HS-27A (cell line): ENCODE measurements at places on chromosomes 12 and 14.

DNA sequence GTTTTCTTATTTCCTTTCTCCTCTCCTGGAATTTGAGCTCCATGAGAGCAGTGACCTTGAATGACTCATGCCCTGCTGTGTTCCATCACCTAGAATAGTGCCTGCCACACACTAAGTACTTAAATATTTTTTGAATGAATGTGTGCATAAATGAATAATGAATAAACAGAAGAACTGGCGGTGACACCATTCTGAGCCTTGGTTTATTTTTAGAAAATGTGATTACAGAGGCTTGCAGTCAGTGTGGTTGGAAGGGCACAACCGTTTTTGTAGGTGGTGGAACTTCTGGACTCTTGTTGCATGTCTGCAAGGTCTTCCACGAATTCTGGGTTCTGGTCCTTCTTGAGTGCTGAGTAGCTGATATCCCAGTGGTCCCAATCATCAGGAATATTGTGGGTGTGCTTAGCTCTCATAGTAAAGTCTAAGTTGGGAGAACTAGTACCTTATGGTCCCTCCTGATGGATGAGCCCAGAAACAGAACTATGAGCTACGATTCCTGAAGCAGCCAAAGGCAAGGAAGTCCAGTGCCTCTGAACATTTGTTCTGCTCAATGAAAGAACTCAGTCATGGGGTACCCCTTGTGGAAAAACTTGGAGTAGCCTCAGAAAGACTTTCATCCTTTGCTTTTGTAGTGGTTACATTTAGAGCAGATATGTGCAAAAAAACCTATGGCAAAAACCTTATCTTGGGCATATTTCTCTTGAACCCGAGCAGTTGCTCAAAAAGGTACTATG is 28.8 kb upstream of the BHLHE41 start:
- peak; percentile 97 for DNase-seq

GRCh38 chr14:92456215-92457015 is 57.2 kb upstream of the RIN3 start:
- no peak for DNase-seq

DNA sequence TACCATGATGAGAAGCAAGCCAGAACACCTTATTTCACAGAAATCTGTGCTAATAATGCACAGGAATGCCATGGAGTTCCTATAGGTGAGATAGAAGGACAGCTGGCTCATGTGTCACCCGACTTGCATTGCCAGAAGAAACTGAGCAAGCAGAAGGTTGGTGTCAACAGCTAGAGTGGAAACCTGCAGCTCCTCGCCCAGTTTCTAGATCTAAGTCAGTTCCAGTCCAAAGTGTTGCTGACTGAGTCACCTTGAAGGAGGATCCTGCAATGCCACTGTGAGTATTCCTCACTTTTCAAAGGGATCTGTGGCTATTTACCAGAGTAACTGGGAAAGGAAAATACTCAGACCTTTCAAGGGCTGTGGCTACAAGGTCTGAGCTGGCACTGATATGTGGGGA is 17.1 kb downstream of the CDKL1 start:
- no peak for DNase-seq

DNA sequence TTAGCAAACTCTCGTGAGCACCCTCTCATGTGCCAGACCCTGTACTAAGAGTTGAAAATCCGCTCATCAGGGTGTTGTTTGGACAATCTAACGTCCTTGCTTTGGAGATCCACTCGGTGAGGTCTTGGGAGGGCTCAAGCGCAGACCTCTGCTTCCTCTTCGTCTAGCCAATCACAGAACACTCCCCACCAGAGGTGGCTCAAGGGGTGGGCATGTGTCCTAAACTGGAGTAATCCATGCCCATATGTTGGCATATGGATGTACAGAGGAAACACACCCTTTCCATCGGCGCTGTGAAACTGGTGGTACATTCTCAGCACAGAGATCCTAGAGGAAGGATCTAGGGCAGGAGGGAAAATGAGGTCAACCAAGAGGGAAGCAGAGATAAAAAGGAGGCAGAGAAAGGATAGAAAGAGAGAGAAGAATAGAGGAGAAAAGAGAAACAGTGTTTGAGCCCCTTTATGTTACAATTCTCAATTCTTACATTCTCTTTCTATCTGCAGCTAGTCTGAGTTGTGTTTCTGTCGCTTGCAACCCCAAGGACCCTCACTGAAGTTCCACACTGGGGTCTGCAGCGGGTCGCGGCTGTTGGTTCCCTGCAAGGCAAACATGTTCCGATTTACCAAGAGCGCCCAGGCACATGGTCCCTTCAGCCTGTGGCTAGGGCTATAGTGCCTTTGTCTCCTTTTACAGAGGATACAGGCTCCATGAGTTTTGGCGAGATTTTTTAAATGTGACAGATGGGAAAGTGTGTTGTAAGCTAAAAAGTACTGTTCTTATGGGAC is 40.5 kb downstream of the DLK1 start:
- DNase-seq = no peak

GRCh38 chr14:53942970-53943750 is 13.5 kb downstream of the BMP4 start:
- DNase-seq = no peak

- DNase-seq = no peak
Measured at GRCh38 chr12:67151886-67152285, 117.3 kb upstream of the CAND1 start.

- no peak for DNase-seq
Measured at GRCh38 chr12:84661786-84662185, 250.8 kb downstream of the SLC6A15 start.

- no peak for DNase-seq
Measured at GRCh38 chr12:94157981-94158411, 9.6 kb downstream of the PLXNC1 start.

- DNase-seq = peak; percentile 51
Measured at GRCh38 chr14:33693237-33693636, 257.6 kb downstream of the EGLN3 start.

DNA sequence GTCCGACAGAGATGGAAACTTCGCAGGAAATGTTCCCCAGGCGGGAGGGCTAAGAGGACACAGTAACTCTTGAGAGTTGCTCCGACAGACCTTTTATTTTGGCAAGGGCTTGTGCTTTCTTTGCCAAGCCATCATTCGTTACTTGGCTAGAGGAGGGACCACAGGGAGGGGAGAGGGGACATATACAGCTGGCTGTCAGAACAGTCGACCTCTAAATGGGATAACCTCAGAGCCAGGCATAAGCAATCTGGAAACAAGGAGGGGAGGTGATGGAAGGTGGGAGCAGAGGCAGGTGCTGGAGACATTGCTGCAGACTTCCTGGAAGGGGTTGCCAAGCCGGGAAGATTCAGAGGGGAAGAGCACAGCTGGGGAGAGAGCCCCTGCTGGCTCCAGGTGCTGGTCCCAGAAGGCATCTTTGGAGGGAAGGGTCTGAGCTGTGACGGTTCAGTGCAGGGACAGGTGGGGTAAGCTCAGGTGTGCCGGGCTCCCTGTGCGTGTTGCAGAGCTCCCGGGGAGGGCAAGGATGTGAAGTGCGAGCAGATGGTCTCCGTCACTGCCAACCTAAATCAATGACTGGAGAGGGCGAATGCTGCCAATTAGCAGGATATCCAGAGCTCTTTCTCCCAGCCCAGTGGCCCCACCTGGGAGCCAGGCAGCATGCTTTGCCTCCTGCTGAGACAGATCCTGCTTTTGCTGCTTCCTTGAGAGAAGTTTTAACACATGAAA is 50.1 kb downstream of the CHST11 start:
- no peak for DNase-seq

- no peak for DNase-seq
Measured at GRCh38 chr14:90568405-90568804, 171.6 kb downstream of the CALM1 start.

- no peak for DNase-seq
Measured at GRCh38 chr12:95335948-95336347, 118.3 kb downstream of the VEZT start.

GRCh38 chr14:74670726-74671411 is 42.0 kb downstream of the AREL1 start:
- DNase-seq = no peak

DNA sequence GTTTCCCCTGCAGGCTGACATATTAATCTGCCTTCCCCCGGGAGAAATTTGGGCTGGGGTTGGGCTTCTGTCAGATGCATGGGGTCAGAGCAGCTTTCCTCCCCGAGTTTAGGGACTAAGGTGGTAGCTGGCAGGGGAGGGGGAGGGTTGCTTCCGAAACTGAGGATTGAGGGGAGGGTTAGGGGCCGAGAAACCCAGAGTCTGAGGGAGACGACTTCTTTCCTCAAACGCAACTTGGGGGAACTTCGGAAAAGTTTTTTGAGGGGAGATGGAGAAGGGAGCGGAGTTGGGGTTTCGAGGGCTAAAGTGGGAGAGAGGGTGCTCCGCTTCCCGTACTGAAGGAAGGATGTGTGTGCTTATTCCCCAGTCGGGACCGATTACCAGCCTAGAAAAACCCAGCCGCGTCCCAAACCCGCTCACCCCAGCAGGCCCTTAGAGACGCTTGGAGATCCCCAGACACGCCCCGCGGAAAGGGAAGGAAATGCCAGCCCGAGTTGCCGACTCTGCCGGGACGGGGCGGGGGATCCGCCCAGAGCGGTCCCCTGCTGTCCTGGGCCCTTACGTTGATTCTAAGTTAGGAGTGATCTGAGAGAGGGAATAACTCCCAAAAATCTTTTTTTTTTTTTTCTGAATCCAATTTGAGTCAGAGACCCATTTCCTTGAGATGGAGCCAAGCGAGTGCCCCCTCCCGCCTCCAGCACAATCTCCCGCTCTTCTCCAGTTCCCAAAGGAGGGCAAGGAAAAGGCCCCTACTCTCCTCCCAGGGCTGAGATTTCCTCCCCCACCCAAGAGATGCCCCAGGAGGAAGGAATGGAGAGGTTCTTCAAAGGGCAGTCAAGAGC is 61.9 kb downstream of the SMUG1 start:
- no peak for DNase-seq

GRCh38 chr12:130880411-130880885 is 8.6 kb downstream of the RAN start:
- no peak for DNase-seq

GRCh38 chr12:89051065-89051677 is 301.1 kb downstream of the DUSP6 start:
- peak; percentile 38 for DNase-seq

GRCh38 chr12:49953961-49954846 is 3.7 kb downstream of the AQP2 start:
- DNase-seq = no peak

GRCh38 chr12:92561543-92561899 is 141.3 kb upstream of the PLEKHG7 start:
- no peak for DNase-seq

DNA sequence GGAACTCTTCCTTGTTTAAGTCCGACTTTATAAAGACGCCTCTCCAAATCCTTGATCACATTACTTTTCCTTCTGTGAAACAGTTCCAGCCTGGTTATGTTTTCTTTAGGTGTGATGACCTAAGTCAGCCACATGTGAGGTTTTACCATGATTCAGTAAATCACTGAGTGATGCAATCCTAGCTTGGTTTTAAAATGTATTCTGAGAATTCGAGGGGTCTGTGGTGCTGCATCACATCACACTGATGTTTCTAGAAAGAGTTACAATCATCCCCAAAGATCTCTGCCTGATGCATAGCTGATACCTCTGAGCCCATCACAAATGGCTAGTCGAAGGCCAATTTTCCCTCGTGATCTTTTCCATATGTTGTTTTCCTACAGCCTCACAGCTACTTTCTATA is 152.7 kb downstream of the ANO2 start:
- DNase-seq = no peak

GRCh38 chr12:40226705-40227104 is 1.9 kb downstream of the LRRK2 start:
- no peak for DNase-seq

- DNase-seq = peak; percentile 69
Measured at GRCh38 chr14:36057452-36058116, 118.9 kb downstream of the PTCSC3 start.

DNA sequence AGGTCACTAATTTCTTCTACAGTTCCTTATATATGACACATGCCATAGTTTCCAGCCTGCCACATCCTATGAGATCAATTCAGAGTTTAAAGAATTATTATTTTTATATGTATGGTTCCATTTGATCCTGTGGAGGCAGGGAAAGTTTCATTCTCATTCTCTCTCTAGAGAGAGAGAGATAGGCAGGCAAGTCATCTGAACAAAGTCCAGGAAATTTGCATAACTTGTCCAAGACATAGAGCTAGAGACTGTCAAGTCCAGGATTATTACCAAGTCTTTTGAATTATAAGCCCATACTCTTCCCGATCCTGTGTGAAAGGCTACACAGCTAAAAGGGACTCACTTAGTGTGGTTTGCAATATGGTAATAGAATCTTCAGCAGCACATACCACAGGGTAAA is 215.3 kb downstream of the SSPN start:
- no peak for DNase-seq

GRCh38 chr12:127162307-127162706 is 1104.7 kb upstream of the TMEM132C start:
- DNase-seq = no peak

DNA sequence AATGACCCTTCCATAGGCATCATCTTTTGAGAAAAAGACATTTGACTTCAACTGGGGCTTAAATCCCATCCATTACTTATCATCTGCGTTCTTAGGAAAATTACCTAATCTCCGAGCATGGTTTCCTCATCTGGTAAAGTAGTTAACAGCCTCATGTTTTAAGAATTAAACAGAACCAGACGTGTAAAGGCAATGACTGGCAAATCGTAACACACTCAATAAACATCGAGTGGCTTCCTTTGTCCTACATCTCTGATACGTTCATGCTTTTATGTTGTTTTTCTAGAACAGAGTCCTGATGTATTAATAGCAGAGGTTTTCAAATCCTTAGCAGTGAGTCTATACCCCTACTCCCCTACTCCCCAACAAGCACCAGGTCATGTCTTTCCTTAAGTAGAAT is 189.7 kb upstream of the RGS6 start:
- DNase-seq = no peak

- no peak for DNase-seq
Measured at GRCh38 chr14:70827347-70827746, 18.0 kb upstream of the MAP3K9 start.

DNA sequence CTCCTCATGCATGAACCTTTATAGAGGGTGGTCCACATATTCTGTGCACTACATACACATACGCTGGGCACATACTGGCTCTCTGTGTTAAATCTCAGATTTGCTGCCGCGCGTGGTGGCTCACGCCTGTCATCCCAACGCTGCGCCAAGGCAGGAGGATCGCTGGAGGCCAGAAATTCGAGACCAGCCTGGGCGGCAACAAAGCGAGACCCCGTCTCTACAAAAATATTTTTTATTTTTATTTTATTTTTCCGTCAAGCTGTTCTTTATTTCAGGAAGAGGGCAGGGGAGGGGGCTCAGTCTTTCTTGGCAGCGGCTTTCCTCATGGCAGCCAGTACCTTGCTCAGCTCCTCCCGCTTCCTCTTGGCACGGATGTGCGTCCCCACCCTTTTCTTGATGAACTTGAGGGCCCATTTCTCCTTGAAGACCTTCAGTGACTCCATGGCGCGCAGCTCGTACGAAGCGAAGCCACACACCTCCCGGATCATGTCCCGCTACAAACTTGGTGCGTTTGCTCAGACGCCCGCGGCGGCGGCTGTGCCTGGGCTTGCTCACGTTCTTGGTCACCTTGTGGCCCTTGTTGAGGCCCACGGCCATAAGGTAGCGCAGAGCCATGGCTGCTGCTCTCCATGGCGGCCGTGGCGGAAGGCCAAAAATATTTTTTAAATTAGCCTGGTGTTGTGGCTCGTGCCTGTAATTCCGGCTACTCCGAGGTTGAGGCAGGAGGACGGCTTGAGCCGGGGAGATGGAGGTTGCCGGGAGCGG is 3.2 kb downstream of the DCAF4 start:
- DNase-seq = no peak
